Spleen (tissue), 13 donors: ENCODE measurements at places on chromosomes 11 and 22.

GRCh38 chr11:6995703-6996102, 24.4 kb downstream of the ZNF214 start:
- no peak for DNase-seq

GRCh38 chr22:20458530-20459151, 21.0 kb upstream of the SCARF2 start:
- DNase-seq = peak; percentile 70

DNA sequence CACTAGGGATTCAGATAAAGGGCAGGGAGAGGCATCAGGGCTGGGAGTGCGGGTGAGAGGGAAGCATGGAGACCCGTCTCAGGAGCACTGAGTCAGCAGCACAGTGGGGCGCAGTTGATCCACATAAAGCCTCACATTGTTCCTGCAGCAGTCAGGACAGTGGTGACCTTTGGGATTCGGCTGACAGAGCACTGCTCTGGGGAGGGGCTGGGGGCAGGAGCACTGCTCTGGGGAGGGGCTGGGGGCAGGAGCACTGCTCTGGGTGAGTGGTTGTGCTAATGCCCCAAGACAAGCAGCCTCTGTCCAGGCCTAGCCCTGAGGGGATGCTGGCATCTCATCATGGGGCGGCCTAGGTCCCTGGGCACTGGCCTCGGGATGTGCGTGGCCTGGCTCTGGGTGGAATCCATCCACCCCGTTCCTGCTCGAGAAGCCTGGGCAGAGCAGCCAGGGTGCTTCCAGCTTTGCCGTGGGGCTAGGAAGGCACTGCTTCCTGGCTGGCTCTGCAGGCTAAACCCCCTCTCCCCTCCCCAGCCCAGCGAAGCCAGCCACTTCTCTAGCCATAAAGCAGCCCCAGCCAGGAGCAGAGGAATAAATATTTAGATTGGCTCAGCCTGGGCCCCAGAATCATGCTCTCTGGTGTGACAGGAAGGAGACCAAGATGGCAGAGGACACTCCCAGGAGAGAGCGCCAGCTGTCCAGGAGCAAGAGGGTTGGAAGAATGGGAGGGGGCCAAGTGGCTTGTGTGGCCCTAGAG, 7.3 kb downstream of the OAF start:
- no peak for DNase-seq

- peak; percentile 97 for DNase-seq
Observed at GRCh38 chr22:23849009-23850006, 8.4 kb upstream of the SLC2A11 start.

DNA sequence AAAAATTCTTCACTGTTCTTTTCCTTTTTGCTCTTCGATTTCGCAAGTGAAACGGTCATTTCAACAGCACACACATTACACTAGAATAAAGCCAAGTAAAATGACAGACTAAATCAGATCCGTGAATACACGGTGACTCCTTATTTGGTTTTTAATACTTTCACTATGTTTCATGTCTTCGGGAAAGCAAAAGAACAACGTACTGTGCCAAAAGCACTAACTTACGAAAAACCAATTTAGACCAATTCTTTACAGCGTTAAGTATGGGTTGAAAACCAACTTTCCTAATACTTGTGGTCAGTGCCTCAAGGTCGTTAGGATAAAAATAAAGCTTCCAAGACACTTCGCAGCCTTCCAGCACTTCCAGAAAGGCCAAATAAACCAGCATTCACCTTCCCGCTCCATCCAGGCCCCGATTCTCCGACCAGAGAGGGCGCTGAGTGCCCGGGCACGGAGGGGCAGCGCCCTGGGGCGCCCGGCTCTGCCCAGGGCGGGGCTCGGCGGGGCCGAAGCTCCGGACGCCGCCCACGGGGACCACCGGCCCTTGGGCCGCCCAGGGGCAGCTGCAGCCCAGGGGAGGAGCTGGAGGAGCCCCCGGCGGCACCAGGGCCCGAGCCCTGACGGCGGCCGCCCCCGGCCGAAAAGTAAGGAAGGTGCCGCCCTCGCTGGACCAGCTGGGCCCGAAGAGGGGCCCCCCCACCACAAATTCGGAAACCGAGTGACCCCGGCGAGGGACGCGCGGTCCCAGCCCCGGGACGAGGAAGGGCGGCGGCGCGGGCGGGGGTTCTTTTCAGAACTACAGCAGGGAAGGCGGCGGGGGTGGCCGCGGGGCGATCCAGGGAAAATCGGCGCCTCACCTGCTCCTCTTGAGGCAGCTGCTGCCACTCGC, 499 bp downstream of the ATL3 start:
- peak; percentile 90 for DNase-seq
